ENCODE measurements at places on chromosomes 12 and 14.

- no peak for DNase-seq
Observed at GRCh38 chr12:97899956-97900355, 437.4 kb downstream of the RMST start.

DNA sequence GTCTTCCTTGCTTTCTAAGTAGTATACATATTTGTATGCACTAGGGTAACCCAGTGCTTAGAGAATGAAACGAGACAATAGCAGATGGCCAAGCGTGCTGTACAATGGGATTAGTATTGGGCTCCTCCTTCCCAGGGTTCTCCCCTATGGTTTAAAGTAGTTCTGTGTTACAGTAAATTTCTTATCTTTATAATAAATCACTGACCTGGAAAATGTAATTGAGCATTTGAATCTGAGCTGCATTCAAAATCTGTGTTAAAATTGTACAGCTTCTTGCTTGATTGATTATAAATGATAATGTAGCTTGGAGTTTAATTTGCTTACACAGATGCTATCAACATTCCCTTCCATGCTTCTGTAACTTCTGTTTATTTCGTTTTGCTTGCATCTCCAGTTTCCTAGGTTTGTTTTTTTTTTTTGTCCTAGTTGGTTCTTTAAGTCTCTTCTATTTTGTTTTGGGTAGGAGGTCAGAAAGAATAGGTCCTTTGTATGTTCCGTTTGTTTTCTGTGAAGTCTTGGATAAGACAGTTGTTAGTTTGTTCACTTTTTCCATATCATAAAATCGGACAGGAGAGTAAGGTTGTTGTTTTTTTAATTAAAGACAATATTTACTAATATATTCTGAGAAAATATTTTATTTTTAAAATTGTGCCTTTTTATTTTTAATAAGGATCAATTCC, 171.2 kb downstream of the ERC1 start:
- no peak for DNase-seq

- no peak for DNase-seq
Observed at GRCh38 chr14:61608245-61609165, 86.8 kb upstream of the HIF1A start.

DNA sequence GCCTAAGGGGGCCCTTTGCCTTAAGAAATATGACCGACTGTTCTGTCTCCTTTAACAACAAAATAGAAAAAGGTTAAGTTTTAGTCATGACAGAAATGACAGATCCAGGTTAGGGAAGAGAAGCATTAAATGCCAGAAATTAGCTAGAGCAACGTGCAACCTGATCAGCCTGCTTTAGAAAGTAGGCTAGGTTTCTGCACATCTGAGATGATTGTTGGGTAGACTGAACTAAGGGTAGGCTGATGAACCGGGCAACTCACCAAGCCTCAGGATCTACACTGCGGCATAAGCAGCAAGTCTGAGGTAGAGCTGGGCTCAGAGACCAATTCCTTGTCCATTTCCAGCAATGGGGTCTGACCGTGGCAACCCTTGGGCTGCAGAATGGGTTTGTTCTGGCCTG, 29.4 kb downstream of the NPC2 start:
- no peak for DNase-seq

DNA sequence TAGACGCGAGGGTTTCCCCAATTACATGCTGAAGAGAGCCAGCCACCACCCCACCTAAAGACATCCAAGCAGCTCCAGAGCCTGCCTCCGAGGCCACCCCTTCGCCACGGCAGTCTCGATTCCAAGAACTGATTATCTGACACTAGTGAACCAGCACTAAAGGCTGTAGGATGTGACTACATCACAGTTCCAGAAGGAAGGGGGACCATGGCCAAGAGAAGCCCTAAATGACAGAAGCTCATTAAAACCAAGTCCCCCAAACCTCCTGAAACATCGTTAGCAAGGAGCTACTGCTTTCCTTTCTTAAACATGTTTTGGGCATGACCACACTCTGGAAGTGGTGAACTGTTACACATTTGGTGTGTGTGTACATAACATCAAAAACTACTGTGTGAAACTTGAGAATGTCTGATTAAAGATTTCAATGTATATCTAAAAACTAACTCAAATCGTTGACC, 88.2 kb downstream of the DUSP16 start:
- no peak for DNase-seq

DNA sequence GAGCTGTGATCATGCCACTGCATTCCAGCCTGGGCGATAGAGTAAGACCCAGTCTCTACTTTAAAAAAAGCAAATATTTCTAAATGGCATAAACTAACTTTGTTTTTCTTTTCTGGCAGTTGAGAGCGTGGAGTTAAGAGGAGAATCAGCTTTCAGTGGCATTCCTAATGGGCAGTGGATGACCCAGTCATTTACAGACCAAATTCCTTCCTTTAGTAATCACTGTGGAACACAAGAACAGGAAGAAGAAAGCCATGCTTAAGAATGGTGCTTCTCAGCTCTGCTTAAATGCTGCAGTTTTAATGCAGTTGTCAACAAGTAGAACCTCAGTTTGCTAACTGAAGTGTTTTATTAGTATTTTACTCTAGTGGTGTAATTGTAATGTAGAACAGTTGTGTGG, 21.2 kb downstream of the TDG start:
- no peak for DNase-seq

DNA sequence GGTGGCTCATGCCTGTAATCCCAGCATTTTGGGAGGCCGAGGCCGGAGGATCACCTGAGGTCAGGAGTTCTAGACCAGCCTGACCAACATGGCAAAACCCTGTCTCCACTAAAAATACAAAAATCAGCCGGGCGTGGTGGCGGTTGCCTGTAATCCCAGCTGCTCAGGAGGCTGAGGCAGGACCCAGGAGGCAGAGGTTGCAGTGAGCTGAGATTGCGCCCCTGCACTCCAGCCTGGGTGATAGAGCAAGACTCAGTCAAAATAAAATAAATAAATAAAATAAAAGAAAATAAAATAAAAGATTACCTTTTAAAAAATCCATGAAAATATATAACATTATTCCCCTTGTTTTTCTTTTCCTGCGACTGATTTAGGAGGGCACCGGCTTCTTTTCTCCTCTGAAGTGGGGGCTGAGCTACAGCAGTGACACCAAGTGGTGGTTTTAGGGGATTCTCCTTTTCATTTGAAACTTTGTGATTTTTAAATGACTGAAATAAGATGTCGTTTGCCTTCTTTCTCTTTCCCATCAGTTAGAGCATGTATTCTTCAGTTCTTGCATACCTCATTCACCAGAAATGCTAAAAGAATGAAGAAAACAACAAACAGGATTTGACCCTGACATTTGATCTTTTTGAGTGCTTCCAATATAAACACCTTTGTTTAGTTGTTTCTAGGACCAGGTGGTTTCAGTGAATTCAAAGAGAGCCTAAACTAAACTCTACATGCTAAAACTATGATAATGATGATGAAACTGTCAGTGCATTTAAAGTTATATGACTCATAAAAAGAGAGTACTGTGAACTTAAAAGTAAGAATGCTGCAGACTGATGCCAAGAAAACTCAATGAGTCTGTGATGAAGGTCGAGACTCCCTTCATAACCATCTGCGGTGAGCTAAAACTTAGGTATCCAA, 22.6 kb upstream of the PKP2 start:
- no peak for DNase-seq
